ENCODE measurements at places on chromosomes 11 and 22.

GRCh38 chr11:121899520-121899919, 216.5 kb downstream of the BLID start:
- DNase-seq, result no peak

DNA sequence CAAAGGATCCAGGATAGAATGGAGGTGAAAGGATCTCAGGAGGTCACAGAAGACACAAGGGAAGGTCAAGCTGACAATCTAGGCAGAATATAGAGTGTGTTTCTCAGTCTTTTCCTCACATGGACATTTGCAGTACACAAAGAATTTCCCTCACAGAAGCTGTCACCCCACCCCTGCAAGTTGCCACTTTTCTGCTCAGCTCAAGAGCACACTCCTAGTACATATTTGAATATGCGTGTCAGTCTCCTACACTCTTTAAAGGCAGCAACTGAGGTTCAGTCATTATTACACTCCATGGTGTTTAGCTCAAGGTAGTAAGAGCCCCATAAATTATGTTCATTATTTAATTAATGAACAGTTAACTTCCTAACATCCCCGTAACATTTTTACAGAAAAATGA, 59.1 kb downstream of the ETS1 start:
- no peak for DNase-seq

- no peak for DNase-seq
Measured at GRCh38 chr11:1906181-1906580, 13.3 kb upstream of the TNNT3 start.

DNA sequence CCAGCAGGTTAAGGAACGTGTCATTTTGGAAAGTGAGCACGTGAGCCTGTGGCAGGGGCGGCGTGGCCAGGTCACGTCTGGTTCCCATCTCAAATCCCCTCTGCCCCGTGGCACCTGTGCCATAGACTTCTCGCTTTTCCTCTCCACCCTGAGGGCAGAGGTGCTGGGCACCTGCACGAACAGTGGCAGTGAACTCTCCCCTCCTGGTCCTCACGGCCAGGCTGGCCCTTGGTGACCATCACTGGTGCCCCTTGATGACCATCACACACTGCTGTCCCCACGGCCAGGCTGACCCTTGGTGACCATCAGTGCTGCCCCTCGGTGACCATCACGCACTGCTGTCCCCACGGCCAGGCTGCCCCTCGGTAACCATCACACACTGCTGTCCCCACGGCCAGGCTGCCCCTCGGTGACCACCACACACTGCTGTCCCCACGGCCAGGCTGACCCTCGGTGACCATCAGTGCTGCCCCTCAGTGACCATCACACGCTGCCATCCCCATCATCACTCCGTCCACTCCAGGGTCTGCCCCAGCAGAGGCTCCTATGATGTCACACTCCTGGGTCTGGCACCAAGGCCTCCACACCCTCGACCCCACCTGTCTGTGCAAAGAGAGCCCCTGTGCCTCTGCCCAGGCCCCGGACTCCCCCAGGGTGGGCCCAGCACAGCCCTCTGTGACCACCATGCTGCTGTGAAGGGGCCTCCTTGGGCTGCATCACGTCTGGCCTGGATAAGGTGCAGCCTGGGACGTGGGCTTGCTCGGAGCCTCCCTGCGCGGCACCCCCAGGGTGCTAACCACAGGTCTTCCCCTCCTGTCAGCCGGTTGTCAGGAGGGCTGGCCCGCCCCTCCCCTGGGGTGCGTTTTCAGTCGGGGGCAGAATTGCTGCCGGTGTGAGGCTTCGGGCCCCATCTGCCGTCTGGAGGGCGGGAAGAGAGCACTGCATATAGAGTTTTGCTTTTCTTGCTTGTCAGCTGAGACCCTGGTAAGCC, 738.6 kb downstream of the BRD1 start:
- no peak for DNase-seq

GRCh38 chr22:23756891-23757290, 2.7 kb upstream of the VPREB3 start:
- DNase-seq, result no peak

DNA sequence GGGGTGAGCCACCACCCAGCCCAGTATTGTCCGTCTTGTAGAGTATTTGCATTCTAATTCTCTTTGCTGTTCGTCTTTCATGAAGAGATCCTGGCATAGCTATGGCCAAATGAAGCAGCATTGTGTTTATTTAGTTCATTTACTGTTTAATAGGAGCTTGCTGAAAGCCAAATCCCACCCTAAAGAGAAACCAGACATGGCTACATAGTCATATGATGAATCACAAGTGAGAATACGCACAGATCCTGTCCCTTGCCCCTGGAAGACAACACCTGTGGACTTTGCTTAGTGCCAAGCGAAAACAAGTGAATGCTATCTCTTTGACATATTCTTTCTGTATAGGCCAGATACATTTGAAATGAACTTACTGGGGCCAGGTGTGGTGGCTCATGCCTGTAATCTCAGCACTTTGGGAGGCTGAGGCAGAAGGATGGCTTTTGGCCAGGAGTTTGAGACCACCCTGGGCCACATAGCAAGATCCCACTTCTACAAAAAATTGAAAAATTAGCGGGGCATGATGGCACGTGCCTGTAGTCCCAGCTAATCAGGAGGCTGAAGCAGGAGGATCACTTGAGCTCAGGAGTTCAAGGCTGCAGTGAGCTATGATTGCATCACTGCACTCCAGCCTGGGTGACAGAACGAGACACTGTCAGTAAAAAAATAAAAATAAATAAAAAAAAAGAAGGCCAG, 5.1 kb upstream of the ARFGAP3 start:
- no peak for DNase-seq

DNA sequence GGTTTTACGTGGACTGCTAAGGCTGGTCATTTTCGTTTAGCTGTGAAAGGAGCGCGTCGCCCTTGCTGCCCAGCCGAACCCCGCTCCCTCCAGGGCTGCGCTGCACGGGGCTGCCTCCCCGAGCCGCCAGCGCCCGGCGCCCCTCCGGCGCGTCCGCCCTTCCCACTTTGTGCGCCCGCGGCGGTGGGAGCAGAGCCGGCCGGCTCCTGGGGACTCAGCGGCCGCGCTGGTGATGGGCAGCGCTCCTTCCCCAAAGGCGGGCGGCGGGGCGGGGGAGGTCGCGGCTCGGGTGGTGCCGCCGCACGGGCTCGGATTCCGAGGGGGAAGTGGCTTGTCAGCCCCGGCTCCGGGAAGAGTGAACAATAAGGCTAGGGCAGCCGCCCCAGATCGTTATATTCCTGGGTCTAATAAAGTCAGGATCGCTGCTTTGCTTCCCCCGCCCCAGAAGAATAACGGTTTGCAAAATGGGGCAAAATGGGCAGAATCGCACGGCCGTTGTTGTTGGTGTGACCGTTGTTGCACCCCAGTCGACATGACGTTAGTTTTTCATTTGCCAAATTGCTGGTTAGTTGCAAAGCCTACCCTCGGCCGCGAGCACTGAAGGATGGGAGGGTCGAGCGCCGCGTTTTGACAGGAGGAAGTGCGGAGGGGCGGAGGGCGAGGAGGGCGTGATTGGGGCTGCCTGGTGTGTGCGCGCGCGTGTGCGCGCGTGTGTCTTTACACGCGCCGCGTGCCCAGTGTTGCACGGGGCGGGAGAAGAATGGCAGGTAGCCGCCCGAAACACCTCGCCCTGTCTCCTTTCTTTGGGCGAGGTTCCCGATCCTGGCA, 745 bp downstream of the NCAM1 start:
- no peak for DNase-seq

DNA sequence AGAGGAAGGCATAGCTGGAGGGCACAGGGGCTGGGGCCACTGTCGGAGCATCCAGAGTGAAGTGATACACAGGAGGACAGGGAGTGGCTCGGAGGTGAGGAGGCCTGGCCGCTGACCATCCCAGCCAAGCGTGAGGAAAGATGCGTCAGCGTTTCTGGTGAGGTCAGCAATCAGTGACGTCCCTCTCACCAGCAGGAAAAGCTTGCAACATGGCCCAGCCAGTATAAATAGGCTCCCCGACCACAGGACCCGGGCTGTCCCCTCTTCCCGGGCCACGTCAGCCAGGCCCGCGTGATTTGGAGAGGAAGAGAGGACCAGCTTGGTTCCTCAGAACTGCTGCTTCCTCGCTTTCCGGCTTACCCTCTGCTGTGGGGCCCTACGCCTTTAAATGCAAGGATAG, 4.2 kb upstream of the OSM start:
- DNase-seq, result peak; percentile 44

DNA sequence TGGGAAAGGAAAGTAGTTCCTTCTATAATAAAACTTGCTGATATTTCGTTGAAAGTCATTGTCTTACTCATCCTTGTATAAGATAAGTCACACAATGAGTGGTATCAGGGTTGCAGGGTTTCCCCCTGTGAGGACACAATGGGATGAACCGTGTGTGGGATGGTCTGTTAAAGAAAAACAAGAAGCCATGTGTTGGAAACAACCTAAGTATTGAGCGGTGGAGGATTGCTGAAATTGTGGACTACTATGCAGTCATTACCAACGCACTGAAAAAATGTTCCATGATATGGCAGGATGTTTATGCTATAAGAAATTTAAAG, 28.6 kb downstream of the PTPRJ start:
- peak; percentile 38 for DNase-seq
